ENCODE measurements at places on chromosomes 5 and 9.

DNA sequence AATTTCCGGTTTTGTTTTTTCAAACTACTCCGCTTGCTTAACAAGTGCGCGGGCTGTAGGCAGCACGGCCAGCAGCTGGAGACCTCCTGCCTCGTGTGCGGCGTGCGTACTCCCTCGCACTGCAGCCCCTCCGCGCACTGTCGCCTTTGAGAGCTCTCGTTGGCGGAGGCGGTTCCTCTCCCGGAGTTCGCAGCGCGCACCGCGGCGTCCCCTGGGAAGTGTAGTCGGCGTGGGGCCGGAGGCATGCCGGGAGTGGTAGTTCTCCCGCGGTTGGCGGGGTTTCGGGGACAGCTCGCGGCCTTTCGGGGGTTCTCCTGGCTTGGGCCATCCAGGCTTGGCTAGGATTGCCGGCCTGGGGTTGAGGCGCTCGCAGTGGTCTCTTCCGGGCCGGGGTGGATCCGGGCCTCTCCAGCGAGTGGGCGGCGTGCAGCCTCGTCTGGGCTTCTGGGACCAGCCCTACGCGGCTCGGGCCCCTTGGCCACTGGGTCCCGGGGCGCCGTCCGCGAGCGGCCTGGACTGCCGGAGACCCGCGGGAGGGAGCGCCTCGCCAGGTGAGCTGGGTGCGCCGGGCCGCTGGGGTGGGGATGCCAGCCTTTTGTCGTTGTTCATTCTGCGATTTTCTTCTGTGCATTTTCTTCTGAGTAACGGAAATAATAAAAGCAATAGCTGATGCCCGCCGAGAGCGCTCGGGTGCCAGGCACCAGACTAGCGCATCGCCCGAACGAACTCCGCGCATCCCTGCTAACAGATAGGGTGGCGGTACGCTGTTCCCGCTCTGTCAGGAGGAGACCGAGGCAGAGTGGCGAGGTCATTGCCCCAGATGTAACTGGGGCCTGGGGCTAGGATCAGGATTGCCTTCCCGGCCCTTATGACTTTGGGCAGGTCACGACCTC lies at the start of gene ZNF354C:
Gene ZNF354C (plus strand): TSS at position 258 of the 893 bp plus-strand sequence. CDS start 1,696 bp downstream, outside the sequence.
- peak within 1 kb of the TSS; percentile 72 for H3K27ac ChIP-seq
- peak; percentile 85 for DNase-seq
- peak within 1 kb of the TSS; percentile 89 for H3K4me3 ChIP-seq
- H3K36me3 ChIP-seq, result peaks cover 27% of the 10 kb centered on the region
- peaks cover 3% of the 10 kb centered on the region for H3K27me3 ChIP-seq

GRCh38 chr5:69024241-69024651 lies 69.6 kb upstream of the SLC30A5 start:
- H3K27ac ChIP-seq, result no peak overlapping the region
- no peaks in the 10 kb centered on the region for H3K4me1 ChIP-seq
- no peaks in the 10 kb centered on the region for H3K36me3 ChIP-seq
- H3K27me3 ChIP-seq, result peaks cover 5% of the 10 kb centered on the region
- H3K4me3 ChIP-seq, result no peak overlapping the region

- H3K36me3 ChIP-seq, result no peaks in the 10 kb centered on the region
- no peaks in the 10 kb centered on the region for H3K27me3 ChIP-seq
- H3K4me3 ChIP-seq, result no peak overlapping the region
- no peak for DNase-seq
- no peak overlapping the region for H3K27ac ChIP-seq
Measured at GRCh38 chr5:52811067-52811749, 23.5 kb downstream of the ITGA1 start.

DNA sequence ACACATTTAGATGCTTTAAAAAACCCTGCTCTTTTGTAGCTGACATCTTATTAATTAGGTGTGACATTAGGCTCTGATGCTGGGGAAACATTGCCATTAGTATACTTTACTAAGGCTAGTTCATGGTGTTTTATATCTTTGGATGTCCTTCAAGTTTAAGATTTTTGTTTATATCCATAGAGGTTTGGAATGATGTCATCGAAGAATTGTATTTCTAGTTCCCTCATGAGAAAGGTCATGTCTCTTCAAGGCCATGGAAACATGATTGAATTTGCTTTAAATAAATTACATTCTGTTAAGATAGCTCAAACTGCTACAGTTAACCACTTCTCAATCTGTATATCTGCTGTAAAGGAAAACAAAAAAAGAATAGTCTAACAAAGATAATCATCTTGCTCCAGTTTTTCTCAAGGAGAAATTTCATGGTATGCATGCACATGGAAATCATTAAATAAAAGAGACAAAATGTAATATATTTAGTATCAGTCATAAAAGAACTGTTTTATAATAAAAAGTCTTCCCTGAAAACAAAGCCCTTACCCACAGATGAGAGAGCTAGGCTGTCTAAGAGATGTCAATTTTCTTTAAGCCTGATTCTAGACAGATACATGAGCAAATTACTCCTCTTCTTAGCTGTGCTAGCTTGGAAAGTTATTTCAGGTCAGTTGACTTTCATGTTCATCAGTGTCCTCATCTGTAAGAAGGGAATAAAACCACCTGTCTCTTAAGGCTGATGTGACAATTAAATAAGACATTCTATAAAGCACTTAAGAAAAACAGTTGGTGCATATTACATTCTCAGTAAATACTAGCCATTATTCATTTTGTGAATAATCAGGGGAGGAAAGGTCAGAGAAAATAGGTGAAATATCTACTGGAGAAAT lies 25.0 kb upstream of the STARD4 start:
- H3K4me3 ChIP-seq, result no peak overlapping the region
- H3K27me3 ChIP-seq, result peaks cover 3% of the 10 kb centered on the region
- H3K27ac ChIP-seq, result no peak overlapping the region
- H3K4me1 ChIP-seq, result no peaks in the 10 kb centered on the region
- DNase-seq, result no peak

- H3K4me3 ChIP-seq, result no peak overlapping the region
- no peak overlapping the region for H3K27ac ChIP-seq
- no peaks in the 10 kb centered on the region for H3K27me3 ChIP-seq
- no peaks in the 10 kb centered on the region for H3K4me1 ChIP-seq
Measured at GRCh38 chr5:57082441-57083067, 91.3 kb upstream of the GPBP1 start.

DNA sequence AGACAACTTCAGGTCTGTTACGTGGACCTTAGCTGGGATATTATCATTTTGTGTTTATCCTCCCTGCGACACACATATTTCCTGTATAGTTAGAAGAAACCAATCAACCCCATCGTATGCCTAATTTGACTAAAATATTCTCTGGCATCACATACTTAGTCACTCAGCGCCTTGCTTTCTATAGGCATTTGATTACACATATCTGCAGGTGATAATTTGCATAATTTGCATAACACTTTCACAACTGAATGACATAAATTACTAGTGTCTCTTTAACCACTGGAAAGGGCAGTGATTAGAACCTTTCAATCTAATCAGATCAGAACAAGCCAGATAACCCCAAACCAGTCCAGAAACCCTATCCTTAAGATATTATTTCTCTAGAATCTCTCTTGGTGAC lies 390.2 kb downstream of the TLR4 start:
- H3K4me1 ChIP-seq, result no peaks in the 10 kb centered on the region
- H3K4me3 ChIP-seq, result no peak overlapping the region
- no peaks in the 10 kb centered on the region for H3K27me3 ChIP-seq
- H3K36me3 ChIP-seq, result no peaks in the 10 kb centered on the region

- no peak for DNase-seq
- peaks cover 37% of the 10 kb centered on the region for H3K36me3 ChIP-seq
- H3K27ac ChIP-seq, result no peak overlapping the region
Measured at GRCh38 chr9:125455876-125456275, 194.2 kb downstream of the GAPVD1 start.

DNA sequence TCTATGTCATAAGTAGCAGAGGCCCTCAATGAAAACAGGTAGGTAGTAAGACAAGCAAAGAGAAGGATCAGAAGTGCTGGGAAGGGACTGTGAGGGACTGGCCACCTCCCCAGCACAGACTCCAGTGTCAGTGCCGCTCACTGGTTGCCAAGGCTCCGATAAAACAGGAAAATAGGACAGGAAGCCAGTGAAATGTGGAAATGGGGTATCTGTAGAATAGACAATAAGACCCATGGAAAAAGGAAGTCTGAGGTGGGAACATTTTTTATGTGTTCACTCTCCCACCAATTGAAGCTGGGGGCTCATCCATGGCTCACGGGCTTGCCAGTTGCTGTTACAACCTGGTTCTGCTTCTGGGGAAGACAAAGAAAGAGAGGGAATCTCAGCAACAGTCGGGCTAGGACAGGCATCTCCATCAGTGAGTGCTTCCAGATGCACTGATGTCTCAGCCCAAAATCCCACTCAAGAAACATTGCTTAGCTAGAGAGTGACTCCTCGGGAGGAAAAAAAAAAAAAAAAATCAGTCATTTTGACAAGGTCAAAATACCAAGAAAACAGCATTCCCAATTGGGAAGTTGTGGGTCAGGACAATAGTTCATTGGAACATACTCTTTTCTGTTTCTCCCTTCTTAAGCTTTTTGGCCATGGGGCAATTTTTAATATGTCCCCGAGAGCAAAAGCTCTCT lies 27.6 kb upstream of the NFIB start:
- DNase-seq, result no peak
- no peak overlapping the region for H3K4me3 ChIP-seq
- H3K27ac ChIP-seq, result no peak overlapping the region
- H3K27me3 ChIP-seq, result peaks cover 10% of the 10 kb centered on the region

GRCh38 chr5:178535299-178536175 lies 54.7 kb downstream of the COL23A1 start:
- H3K4me3 ChIP-seq, result no peak overlapping the region
- no peak for DNase-seq
- H3K4me1 ChIP-seq, result peaks cover 20% of the 10 kb centered on the region
- H3K27ac ChIP-seq, result no peak overlapping the region

DNA sequence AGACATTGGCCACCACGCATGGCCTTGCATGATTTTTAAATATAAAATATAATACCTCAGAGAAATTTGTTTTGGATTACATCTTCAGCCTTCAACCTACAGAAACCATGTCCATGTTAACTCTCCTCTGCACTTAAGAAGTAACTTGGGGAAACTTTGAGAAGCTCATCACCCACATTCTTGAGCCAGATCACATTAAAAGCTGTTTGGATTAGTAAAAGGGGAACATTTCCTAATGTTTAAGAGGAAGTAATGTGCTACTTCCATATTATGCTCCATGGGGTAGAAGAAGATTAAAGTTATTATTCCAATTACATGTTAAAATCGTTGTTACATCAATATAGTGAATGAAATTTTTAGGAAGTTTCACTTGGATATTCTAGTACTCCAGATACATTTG lies 10.4 kb upstream of the CEP120 start:
- DNase-seq, result no peak
- no peaks in the 10 kb centered on the region for H3K36me3 ChIP-seq
- no peak overlapping the region for H3K27ac ChIP-seq
- H3K4me1 ChIP-seq, result no peaks in the 10 kb centered on the region
- no peak overlapping the region for H3K4me3 ChIP-seq
